ENCODE measurements at places on chromosomes 11 and 22. TPM values are rescaled to one million over a fixed set of nuclear protein-coding genes. Genes with fewer than 3 reads are reported as not detected.

GRCh38 chr11:64649291-64649697 lies 58.3 kb downstream of the SLC22A12 start:
- DNase-seq = no peak

- DNase-seq = no peak
Observed at GRCh38 chr11:46307369-46307768, 29.9 kb downstream of the CREB3L1 start.

- no peak for DNase-seq
Observed at GRCh38 chr11:112608509-112608908, 347.8 kb upstream of the PLET1 start.

DNA sequence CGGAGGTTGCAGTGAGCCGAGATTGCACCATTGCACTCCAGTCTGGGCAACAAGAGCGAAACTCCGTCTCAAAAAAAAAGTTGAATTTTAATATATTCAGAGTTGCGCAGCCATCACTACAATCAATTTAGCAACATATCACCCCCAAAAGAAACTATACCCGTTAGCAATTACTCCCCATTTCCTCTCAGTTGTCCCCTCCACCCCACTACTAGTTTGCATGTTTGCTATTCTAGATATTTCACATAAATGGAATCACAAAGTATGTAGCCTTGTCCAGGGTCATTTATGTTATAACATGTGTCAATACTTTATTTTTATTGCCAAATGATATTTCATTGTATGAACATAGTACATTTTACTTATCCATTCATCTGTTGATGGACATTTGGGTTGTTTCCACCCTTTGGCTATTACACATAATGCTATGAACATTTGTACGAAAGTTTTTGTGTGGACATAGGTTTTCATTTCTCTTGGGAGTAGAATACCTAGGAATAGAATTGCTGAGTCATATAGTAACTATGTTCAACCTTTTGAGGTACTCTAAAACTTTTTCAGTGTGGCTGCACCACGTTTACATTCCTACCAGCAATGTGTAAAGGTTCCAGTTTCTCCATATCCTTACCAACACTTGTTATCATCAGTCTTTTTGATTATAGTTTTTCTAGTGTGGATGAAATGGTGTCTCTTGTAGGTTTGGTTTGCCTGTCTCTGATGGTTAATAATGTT lies 2.2 kb downstream of the ZNF143 start:
- no peak for DNase-seq

GRCh38 chr11:75595429-75595828 lies 33.4 kb downstream of the SERPINH1 start:
- DNase-seq = no peak

DNA sequence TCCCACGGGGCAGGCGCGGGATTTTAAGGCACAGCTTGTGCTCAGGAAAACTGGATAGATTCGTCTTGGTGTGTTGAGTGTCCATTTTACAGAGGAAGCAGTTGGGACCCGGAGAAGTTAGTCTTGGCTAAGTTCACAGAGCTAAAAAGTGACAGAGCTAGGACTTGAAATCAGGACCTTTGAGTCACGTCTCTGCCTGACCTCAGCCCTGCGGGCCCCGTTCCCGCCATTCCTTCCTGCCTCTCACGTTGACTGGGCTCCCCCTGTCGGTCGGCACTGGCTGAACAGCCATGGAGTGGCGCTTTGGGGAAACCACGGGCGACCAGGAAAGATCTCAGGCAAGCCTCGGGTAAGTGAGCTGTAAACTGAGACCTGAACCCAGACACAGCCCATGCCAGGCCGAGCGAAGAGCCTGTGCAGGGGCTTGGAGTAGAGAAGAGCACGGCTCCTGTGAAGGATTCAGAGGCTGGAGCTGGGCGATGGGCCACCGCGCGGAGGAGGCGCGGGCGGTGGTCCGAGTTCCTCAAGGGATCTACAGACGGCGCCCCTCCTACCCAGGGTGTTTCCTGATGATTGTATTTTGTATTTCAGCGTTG lies 54.1 kb downstream of the WNT11 start:
- peak; percentile 89 for DNase-seq

- DNase-seq = no peak
Observed at GRCh38 chr22:33397381-33397907, 339.3 kb upstream of the SYN3 start.

DNA sequence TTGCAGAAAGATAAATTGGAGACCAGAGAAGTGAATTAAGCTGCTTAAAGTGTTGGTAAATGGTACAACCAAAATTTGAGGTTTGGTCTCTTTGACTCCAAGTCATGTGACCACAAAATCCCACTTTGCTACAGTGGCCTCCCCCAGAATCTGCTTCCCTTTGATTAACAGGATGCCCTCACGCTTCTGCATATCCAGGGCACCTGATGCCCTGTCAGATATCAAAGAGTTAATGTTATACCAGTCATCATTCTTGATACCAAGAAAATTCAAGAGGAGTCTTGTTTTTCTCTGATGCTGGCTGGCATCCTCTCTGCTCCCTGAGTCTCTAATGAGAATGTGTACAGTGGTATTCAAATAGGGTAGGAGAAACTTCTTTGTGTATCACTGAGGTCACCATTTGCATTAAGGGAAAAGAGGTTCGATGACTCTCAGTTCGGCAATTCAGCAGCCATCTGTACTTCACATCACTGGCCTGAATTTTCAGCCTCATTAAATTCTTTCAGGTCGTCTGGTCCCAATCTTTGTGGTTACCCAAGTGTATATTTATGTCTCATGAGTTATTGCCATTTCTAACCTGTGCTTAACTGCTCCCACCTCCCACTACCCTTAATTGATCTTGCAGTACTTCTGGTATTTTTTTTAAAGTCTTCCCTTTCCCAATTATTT lies 73.9 kb downstream of the BDNF start:
- no peak for DNase-seq

GRCh38 chr22:42895087-42895486 lies 38.0 kb upstream of the ARFGAP3 start:
- DNase-seq = no peak

- no peak for DNase-seq
Observed at GRCh38 chr11:78860720-78861422, 286.2 kb upstream of the NARS2 start.

GRCh38 chr22:17733466-17733865 lies 40.8 kb downstream of the BID start:
- no peak for DNase-seq

DNA sequence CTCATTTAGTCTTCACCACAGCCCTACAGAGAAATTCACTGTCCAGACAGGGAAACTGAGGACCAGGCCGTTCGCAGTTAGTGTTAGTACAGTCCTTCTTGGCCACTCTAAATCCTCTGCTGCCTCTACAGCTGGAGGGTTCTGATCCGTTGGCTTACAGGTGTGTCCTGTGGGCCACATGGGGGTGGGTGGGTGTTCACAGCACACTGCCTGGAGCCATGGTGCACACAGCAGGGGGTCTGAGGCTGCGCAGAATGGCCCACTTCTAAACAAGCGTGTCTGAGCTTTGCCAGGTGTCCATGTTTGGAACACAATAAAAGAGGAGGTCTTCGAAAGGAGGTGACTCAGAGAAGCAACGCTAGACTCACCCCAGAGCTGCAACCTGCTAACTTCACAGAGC lies 249.0 kb downstream of the ST3GAL4 start:
- no peak for DNase-seq

DNA sequence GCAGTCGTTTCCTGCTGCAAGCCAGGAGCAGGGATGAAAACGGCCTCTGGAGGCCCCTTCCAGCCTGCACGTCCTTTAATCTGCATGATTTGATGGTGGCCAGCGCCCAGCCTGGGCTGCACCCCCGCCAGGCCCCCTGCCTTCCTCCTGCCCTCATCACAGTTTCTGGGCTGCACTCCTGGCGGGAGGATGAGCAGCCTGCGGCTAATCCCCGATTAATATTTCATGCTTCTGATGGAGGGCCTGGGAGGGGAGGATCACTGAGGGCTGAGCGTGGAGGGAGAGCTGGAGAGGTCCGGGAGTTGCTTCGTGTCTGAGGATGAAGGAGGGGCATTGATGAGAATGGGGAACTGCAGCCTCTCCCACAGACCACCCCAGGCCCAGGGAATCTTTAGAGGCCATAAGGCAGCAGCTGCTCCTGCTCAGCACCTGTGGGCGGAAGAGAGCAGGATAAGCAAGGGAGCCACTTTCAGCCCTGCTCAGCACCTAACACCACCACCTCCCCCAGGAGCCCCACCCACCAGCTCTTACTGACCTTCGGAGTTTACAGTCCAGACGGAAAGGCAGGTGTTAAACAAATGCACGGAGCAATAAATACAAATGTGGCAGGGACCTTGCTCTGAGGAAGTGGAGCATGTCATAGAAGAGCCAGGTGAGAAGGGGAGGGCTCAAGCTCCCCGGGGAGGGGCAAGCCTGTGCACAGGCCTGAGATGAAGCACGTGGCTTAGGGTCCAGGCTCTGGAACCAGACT lies 135.0 kb upstream of the NECTIN1 start:
- no peak for DNase-seq

- no peak for DNase-seq
Observed at GRCh38 chr11:84564867-84565184, 1062.3 kb downstream of the DLG2 start.

DNA sequence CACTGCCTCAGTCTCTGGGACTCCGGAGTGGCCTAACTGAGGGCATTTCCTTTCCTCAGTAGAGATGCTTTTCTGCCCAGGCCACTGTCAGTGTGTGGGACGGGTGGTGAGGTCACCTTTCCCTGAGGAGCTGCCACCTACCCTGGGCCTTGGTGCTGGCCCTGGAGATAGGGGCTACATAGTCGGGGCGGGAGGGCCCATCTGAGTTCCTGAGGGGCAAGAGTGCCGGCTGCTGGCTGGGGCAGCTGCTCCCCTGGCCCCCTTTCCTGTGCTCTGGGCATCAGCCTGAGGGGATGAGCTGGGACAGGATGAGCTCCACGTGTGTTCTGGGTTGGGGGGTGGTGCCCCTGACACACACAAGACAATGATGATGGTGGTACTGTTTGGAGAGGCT lies 5.4 kb downstream of the KCNC1 start:
- DNase-seq = no peak

DNA sequence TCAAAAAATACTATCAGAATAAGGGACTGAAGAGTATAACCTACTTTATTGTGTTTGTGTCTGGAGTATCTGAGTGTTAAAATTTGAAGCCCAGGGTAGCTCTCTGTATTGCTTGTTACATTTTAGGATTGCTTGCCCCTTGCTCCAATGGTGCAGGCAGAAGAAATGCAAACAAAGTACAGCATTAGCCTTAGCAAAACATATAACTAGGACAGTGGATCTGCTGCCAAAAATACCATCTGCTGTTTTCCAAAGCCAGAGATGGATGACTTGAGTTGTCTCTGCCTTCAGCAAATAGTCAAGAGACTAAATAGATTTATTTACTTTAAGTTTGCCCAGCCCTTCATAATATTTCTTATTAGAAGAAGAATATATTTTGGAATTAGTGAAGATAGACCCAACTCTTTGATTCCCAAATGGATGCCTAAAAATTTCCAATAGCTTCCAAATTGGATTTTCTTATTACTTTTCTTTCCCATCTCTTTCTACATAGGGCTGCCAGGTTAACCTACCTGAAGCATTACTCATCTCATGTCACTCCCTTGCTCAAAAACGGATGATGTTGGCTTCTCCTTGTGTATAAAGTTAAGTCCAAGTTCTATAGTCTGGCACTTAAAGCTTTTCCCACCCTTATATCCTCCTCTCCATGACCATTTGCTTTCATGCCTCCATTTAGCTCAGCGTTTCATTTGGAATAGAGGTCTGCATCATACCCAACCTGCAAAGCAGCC lies 66.3 kb downstream of the LDLRAD3 start:
- no peak for DNase-seq

- DNase-seq = no peak
Observed at GRCh38 chr11:60984636-60985035, 13.2 kb downstream of the CD6 start.

GRCh38 chr22:50498322-50498890 lies 9.1 kb downstream of the LMF2 start:
- peak; percentile 60 for DNase-seq

DNA sequence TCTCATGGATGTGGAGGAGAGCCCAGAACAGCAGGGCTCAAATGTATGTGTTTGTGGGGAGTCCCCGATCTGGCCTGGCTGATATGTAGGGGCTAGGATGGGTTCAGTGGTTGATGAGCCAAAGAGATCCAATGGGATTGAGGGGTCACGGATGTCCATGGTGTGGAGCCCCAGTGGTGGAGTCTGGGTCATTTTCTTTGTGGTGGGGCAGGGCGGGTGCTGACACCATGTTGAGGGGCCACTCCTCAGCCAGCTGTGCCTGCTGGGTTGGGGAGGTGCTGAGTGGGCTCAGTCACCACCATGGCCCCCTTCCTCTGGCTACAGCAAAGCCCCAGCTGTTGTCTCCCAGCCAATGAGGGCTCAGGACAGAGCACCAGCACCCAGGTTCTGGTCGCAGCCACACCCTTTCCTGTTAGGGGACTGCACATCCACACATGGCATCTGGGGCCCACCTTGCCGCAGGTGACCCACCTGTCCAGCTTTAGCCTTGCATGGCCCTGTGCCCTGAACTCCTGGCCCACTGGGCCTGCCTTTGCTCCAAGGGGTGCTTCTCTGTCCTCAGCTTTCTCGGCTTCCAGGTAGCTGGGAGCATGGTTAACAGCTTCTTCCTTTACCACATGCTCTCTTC lies 3.2 kb upstream of the GNAZ start:
- peak; percentile 44 for DNase-seq

DNA sequence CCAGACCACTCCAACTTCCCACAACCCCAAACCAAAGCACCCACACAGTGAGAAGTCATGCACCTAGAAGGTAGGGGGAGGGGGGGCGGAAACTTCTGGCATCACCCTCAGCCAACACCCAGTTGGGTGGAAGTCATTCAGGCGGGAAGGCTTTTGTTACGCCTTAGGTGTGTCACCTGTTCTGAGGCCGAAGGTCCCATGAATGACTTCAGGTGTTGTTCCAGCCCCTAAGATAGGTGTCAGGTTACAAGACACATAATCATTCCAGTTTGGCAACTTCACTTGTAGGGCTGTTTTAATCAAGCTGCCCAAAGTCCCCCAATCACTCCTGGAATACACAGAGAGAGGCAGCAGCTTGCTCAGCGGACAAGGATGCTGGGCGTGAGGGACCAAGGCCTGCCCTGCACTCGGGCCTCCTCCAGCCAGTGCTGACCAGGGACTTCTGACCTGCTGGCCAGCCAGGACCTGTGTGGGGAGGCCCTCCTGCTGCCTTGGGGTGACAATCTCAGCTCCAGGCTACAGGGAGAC lies at the start of gene TMPRSS4:
Gene TMPRSS4 (plus strand): TSS at position 325 of the 528 bp plus-strand sequence. CDS start 225 bp downstream, outside the sequence.
- no peak for DNase-seq

GRCh38 chr11:69658626-69659450 lies 16.3 kb downstream of the LTO1 start:
- no peak for DNase-seq

GRCh38 chr11:44695169-44695833 lies 31.5 kb upstream of the TSPAN18 start:
- no peak for DNase-seq

GRCh38 chr11:102226702-102227490 lies 90.4 kb upstream of the BIRC3 start:
- no peak for DNase-seq

- no peak for DNase-seq
Observed at GRCh38 chr11:67449116-67449844, 3.2 kb downstream of the GPR152 start.

- DNase-seq = no peak
Observed at GRCh38 chr11:129613071-129613470, 202.6 kb upstream of the TMEM45B start.

MYBPC3 gene
- 1,204 TPM for polyA plus RNA-seq

SCGB1D1 gene
- not detected for polyA plus RNA-seq

CRYBB2 gene
- not detected for polyA plus RNA-seq

C11orf42 gene
- not detected for polyA plus RNA-seq

ADM2 gene
- not detected for polyA plus RNA-seq

OR5D18 gene
- polyA plus RNA-seq = not detected

RFPL2 gene
- polyA plus RNA-seq = not detected

CLMP gene
- 1.9 TPM for polyA plus RNA-seq

CDC42BPG gene
- 0.12 TPM for polyA plus RNA-seq

KCNJ5 gene
- 1.4 TPM for polyA plus RNA-seq

CARD16 gene
- polyA plus RNA-seq = 19.4 TPM

NKAPD1 gene
- polyA plus RNA-seq = 10.9 TPM

CHRM1 gene
- polyA plus RNA-seq = not detected
